Fibroblast of skin of back (primary cell): ENCODE measurements at places on chromosomes 1 and 21.
A peak's percentile ranks its signal among the peaks of the same experiment; 100 is the strongest.

DNA sequence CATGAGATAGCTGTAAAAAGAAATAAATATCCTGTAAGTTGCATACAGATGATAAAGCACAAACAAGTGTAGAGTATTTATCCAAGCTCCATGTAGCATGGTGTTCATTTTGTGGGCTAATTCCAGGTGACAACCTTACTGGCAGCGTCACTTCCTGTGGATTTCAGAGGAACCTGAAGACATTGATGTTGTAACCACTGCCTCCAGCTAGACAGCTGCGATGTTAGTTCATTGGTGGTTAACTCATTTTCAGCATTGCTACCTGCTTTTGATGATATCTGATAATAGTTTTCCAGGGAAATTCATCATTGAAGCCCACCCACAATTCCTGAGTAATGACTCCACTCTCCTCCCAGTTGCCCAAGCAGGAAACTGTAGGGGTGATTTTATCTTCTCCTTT, 3.0 kb downstream of the HSD3B1 start:
- DNase-seq: no peak

DNA sequence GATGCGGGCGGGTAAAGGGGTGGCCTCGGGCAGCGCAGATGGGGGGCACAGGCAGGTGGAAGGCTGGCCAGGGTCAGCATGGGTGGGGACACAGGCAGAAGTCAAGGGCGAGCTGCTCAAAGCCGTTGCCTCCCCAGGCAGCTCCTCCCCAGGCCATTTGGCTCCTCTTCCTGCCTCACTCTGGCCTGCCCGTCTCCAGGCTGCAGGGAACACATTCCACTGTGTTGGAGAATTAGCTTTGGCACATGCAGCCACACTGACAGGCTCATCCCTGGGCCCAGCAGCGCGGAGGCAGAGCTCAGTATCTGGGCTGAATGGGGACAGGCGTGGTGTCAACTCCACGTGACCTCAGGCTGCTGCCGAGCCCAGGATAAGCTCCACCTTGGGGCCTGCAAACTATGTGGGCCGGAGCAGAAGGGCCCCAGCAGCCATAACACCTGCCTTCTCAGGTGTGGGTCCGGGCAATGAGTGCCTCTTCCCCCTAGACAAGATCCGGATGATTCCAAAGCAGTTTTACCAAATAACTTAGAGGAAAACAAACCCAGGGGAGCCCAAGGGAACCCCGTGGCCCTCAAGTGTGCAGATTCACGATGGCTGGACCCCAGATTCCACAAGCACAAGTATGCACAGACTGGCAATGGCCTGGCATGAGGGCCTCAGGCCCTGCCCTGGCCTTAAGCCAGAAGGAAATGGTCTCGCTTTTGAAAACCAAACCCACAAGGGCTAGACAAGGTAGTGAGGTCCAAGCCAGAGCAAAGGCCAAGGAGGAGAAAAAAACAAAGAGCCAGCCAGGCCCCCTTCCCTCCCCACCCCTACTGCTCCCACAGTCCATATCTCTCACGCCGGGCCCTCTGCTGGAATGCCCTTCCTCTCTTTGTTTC, 40.2 kb downstream of the HSPG2 start:
- DNase-seq: peak; percentile 48

- DNase-seq: peak; percentile 50
Measured at GRCh38 chr1:26417111-26417759, 6.6 kb downstream of the LIN28A start.

DNA sequence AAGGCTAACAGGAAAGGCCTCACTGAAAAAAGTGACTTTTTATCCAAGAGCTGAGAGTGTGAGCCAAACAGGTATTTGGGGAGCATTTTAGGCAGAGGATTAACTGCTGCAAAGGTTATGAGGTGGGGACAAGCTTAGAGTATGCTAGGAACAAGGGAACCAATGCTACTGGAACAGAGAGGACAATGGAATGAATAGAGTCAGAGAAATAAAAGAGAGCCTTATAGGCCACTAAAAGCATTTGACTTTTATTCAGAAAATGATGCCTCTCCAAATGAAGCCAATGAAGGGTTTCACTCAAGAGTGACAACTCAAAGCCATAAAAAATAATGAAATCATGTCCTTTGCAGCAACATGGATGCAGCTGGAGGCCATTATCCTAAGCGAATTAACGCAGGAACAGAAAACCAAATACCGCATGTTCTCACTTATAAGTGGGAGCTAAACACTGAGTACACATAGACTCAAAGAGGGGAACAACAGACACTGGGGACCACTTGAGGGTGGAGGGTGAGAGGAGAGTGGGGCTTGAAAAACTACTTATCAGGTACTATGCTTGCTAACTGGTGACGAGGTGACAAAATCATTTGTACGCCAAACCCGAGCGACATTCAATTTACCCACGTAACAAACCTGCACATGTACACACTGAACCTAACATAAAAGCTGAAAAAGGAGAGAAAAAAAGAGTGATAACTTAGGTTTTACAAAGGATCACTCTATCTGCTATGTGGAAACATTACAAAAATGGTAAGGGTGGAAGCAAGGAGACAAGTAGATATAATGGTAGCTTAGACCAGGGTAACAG, 11.1 kb downstream of the PTP4A2 start:
- DNase-seq: no peak

DNA sequence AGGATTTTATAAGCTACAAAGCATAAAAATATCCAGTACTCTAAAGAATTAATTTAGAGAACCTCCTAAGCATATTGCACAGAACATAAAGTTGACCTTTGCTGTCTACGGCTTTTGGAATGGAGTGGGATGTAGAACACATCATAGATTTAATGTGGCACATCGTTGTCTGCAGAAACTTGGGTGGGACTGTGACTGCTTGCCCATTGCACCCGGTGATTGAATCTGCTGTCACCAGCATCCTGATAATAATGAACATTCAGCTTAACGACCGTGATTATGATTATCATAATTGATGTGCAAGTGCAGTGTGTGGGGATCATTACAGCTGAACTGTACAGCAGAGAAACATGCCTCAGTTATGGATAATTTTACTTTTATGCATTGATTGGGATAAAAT, 181.9 kb downstream of the SPATA17 start:
- DNase-seq: no peak
